ENCODE measurements at places on chromosomes 5 and 9.

DNA sequence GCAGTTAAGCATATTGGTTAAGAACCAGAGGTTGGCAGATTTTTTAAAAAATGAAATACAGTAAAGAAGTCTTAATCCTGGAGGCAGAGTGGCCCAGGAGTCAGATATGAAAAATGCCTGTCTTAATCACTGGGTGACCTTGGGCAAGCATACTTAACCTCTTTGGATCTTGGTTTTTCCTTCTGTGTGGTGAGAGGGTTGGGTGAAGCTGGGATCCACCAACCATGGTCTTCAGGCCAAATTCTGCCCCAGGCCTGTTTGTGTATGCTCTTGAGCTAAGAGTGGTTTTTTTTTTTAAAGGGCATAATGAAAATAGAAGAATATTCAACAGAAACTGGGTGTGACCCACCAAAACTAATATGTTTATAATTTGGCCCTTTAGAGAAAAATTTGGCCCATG is 20.0 kb upstream of the TEX48 start:
- DNase-seq: no peak

- DNase-seq: no peak
Measured at GRCh38 chr9:113787871-113788270, 88.2 kb upstream of the ZNF618 start.

DNA sequence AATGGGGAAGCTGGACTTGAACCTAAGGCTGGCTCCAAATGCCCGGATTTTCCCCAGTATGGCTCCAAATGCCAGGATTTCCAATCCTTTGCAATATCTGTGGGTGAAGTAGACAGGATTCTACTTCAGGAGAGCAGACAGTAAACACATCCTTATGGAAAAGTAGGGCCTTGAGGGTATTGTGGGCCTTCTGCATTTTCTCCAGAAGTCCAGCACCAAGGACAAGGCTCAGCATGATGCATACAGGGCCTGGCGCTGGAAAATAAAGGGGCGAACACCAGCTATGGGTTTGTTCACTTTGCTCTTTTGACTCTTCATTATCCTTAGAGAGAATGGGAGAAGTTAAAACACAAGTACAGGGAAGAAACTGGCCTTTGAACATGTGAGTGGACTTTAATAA is 347.5 kb downstream of the SEMA5A start:
- DNase-seq: no peak

GRCh38 chr9:104895572-104895971 is 32.4 kb downstream of the ABCA1 start:
- no peak for DNase-seq

DNA sequence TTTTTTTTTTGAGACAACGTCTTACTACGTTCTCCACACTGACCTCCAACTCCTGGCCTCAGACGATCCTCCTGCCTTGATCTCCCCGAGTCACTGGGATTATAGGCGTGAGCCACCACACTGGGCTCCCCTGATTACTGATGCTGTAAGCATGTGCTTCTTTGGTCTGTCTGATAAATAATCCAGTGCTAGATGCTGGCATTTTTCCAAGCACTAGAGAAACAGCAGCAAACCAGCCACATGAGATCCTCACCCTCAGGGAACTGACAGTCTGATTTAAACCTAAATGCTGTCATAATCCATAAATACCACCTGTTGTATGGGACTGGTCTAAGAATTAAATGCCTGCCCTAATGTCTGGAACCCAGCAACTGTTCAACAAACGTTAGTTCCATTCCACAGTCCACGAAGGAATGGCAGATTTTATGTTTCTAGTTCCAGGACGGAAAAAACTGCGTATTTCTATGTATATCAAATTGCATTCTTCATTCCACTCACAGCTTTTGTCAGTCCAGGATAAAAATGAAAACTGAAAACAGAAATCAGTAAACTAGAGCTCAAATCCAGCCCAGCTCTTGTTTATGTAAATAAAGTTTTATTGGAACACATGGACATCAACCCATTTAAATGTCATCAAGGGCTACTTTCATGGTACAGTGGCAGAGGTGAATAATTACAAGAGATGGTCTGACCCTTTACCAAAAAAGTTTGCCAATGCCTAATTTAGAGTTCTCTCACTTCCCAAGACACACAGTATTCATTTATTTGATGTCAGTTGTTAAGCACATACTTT is 20.1 kb downstream of the SLC35D2 start:
- no peak for DNase-seq

DNA sequence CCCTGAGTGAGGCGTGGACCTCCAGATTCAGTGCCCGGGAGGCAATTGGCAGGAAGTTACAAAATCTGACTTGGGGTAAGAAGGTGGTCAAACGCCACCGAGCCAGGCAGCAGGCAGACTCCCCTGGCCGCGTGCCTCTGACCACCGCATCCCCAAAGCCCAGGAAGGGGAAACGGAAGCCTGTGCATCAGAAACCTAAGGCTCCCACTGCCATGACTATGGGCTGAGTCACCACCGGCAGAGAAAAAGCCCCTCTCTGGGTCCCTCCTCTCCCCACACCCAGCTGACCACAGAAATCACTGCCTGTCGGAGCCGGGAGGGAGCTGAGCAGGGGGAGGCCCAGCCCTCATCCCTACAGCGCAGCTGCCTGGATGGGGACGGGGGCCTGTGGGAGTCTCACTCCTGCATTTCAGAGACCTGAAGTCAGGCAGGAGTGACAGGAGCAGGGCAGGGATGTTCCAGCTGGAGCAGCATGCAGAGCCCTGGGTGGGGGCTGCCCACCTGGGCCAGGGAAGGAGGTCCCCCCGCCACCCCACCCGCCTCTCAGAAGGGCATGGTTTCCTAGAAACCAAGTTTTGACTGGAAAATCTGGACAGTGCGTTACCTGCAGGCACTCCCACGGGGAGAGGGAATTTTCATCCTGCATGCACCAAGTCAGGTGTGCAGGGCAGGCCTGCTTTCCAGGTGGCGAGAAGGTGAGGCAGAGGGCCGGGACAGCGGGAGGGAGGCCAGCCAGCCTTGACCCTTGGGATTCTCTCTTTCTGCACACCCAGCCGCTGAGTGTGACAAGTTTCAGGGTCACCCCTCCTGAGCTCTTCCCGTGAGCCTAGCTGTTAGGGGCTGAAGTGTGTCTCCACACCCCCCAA is 68.2 kb downstream of the LRSAM1 start:
- DNase-seq: no peak

- no peak for DNase-seq
Measured at GRCh38 chr9:129023908-129024233, 4.3 kb downstream of the SH3GLB2 start.

GRCh38 chr9:131999692-132000551 is 79.7 kb downstream of the MED27 start:
- no peak for DNase-seq

DNA sequence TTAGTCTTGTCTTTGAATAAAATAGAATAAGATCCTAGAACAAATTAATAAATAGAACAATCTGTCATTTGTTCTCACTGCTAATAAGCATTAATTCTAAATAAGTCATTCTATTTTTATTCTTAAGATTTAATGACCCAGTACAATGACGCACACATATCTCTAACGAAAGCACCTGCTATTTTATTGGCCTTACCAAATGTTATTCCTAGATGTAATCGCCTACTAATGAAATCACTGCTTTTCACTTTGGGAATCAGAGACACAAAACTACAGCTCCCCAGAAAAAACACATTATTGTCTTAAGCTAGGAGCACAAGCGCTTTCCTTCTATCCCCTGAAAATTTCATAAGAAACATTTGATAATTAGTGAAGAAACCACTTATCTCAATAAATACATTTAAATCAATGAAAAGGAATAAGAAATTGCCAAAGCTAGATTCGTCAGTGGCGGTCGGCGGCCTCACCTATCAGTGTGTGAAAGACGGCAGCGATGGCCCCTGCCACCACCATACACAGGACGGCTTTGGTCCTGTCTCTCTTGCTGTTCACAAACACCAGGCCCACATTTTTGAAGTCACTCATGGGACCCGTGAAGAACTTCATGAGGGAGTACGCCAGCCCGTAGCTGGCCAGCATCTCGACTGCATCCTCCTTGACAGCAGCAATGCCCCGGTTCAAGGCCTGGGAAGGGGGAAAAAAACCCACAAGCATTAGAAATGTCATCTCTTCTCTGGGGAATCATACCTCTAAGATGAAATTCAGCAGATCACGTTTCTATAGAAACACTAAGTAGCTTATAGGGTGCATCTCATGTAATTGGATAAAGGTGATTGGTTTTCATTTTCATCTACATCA is 102.8 kb downstream of the ANKH start:
- DNase-seq: no peak

GRCh38 chr9:129435988-129436717 is 184.7 kb downstream of the C9orf50 start:
- DNase-seq: no peak

DNA sequence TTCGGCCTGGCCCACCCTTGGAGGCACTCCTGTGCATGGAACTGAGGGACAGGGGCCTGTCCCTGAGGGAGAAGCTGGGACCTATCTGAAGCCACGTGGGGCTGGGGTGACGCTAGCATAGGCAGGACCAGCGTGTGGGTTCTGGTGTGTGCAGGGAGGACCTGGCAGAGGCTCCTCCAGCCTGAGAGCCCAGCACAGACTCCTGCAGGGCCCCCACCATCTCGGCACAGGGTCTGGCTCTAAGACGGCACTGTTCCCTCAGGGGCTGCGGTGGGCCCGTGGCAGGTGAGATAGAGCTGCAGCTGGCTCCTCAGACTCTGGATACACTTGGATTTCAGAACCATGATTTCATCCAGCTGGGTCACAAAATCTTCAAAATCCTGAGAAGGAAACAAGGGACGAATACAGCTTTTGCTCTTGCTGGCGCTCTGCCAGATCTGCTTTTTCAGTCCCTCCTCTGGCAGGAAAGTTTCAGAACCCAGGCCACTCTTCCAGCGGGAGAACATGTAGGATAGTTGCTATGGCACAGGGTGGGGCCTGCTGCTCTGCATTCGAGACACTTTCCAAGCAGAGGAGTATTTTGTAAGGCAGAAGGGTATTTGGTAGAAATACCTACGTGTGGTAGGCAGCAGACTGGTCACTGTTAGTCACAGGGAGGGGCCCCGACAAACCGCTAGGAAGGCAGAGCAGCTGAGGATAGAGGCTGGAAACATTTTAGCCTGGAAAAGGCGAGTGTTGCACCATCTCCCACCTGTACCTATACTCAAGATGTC is 74.7 kb downstream of the KIF24 start:
- DNase-seq: no peak

DNA sequence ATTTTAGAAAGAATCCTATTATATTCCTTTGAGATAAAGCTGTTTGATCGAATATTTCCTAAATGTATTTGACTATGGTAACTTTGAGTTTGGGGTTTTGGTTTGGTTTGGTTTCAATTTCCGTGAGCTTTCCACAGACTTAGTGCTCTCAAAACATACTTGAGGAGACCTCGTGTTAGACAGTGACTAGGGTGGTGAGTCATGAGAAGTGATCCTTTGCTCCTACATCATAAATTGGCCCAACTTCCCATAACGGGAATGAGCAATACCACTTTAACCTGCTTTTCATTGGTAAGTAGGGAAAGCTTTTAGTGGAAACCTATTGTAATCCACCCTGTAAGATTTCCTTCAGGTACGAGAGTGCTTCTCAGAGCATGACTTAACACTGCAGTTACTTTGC is 3.8 kb upstream of the RASEF start:
- DNase-seq: no peak

DNA sequence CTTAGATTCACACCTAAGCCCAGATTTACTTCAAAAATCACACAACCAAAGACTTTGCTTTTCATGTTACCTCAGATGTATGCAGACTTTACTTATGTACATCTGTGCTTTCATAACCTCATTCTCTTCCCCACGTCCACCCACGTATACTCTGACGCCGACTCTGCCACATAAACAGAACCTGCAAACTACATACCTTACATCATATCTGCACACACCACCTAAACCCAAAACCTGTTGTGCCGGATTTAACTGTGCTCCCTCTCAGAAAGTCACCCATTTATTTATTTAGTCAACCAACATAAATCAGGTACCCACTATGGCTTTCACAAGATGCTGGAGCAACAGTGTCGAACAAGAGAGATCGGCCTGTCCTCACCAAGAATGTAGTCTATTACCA is 1.0 kb upstream of the DPYSL3 start:
- no peak for DNase-seq

DNA sequence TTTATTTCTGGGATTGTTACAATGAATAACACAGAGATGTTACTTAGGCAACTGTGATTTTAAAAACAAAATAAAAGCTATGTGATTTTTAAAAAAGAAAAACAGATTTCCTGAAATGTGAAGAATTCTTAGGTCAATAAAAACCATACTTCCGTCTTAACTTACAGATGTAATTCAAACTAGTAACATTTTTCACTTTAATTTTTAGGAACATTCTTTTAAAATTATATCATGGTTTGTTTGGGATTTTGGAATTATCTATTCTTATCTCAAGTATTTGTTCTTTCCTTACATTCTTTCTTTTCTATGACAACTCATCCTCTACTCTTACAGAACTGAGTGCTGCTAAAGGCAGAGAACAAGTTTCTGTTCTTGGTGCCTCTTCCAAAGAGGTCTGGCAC is 159.5 kb downstream of the RAPGEF6 start:
- no peak for DNase-seq

DNA sequence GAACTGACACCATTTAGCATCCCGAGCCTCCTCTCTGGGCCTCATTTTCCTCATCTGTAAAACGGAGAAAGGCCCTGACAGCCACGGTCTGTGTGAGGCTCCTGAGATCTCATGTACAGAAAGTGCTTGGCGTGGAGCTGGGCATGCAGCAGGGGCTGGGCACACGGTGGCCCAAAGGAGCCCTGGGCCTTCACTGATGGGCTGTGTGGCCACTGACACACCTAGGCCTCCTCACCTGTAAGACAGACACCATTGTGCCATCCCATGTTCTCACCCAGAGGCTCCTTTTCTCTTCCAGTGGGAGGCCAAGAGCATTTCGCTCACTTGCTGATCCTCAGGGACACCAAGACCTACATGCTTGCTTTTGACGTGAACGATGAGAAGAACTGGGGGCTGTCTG is 1.6 kb downstream of the ORM1 start:
- DNase-seq: no peak

DNA sequence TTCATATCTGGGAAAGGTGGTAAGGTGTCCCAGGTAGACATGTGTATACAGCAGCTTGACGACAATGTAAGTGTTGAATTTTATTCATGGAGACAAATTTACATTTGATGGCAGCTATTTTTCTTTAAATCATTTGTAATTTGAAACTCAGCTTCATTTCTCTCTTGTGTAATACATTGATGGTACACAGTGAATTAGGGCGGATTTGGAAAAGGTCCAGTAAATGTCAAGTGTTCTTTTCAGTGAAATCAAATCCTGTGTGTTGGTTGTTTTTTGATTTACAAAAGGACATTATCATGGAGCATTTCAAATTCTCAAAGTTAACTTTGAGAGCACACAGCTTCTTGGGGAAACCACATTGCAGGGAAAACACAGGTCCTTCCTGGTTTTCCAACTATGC is 30.0 kb upstream of the PCSK1 start:
- no peak for DNase-seq

GRCh38 chr9:107635101-107635802 is 145.7 kb upstream of the KLF4 start:
- DNase-seq: no peak

Data from activated CD8-positive, alpha-beta memory T cell treated with anti-CD3 and anti-CD28 coated beads for 48 hours (primary cell).